ENCODE measurements at places on chromosomes 7 and 10.

DNA sequence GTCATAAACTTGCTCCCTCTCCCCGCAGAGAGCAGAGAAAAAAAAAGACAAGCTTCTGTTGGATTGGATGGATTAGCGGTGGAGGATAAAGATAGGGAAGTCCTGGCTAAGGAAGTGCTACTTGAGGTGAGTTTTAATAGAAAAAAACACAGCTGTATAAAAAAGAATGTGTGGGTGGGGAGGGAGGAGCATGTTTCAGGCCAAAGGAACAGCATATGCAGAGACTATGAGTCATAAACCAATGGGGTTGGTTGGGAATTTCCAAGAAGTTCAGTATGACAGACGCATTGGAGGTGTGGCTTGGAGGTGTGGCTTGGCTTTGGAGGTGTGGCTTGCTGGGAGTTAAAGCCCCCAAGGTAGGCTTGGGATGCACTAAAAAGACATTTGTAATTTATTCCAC, 103.0 kb upstream of the LSM8 start:
- DNase-seq, result peak; percentile 13

GRCh38 chr10:105644091-105644490, 1003.0 kb downstream of the SORCS3 start:
- no peak for DNase-seq

DNA sequence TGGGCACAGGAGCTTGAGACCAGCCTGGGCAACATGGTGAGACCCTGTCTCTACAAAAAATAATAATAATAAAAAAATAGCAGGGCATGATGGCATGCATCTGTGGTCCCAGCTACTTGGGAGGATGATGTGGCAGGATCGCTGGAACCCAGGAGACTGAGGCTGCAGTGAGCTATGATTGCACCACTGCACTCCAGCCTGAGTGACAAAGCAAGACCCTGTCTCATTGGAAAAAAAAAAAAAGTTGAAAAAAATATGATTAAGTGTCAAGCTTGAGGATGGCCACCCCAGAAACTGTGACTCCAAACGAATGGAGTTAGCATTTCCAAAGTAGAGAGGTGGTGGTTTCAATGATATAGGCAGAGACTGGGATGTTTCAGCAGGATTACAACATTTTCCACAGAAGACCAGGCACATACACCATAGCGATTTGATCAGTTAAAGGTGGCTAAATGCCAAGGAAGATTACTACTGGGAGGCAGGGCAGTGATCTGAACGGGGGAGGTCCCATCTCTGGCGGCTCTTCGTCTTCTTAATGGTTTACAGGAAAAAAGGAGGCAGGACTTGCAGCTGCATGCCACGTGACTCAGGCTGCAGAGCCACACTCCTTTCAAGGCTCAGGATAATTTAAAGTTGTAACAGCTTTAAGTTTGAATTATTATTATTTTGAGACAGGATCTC, 250.6 kb upstream of the GALNT17 start:
- DNase-seq, result no peak

DNA sequence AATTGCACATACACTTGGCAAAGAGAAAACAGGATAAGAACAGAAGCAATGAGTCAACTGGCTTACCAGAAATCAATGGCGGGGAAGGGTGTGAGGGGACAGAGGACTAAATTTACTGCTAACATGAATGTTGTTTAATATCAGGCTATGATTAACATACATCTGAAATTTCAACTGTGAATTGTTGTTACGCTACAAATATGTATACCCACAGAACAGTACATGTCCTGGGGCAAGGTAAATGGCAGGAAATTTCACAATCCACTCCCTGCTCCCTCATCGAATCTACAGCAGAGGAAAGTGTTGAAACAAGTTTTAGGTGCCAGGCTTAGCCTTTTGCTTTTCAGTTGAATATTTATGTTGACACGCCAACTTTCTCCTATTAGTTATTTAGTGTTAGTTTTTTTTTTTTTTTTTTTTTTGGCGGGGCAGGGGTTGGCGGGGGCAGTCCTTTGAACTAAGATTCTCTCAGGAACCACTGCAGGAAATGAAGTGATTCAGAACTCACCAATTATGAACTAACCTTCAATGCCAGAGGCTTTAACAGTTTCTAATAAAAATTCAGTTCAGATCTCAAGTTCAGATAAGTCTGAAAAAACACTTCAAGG, 99.0 kb downstream of the UBE2H start:
- no peak for DNase-seq

- DNase-seq, result no peak
Observed at GRCh38 chr7:35365523-35365922, 111.6 kb upstream of the TBX20 start.

DNA sequence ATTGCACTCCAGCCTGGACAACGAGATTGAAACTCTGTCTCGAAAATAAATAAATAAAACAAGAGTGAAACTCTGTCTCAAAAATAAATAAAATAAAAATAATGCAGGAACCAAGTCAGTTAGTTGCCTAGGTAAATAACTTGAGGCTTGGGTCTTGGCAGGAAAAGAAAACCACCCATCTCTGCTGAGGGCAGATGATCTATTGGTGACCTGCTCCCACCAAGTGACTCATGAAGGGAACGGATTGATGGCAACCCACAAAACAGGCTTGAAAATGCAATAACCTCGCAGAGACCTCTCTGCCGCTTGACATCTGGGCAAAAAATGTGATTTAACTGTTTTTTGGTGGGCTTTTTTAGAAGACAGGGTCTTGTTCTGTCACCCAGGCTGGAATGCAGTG, 86.6 kb downstream of the CALN1 start:
- no peak for DNase-seq
